ENCODE measurements at places on chromosomes 4 and X. TPM values are rescaled to one million over a fixed set of nuclear protein-coding genes. Genes with fewer than 3 reads are reported as not detected.
A peak's percentile ranks its signal among the peaks of the same experiment; 100 is the strongest.

- peak; percentile 30 for DNase-seq
These were observed 782 bp downstream of the ARHGAP24 start for GRCh38 chr4:85475631-85476233.

DNA sequence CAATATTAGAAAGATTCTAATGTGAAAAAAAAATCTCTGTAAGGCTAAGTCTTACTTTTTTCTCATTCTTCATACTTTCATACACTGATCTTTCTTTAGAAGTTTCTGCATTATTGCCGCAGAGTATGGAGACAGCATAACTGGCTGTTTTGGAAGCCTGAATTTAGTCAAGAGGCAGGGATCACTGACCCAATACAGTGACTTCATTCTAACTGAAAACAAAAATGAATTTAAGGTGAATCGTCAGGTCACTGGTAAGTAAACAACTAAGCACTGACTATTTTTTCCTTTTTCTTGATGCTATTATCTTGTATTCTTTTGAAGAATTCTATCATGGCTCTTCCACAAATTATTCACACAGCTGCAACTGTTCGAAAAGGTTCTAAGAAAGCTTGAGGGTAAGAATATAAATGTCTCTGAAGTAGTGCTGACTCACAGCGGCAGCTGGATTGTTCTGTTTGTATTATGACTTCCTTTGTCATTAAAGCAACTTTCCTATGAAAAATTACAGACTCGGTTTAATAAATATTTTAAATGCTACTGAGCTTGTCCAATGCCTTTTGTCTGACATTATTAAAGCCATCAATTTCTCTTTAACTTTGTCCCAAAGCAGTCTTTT is 609.3 kb downstream of the FSTL5 start:
- peak; percentile 58 for DNase-seq

- DNase-seq: peak; percentile 66
These were observed 134.7 kb downstream of the PALLD start for GRCh38 chr4:168631241-168632162.

Gene MTNR1A
- total RNA-seq: not detected

GRCh38 chr4:110211770-110212061 is 13.3 kb upstream of the ELOVL6 start:
- no peak for DNase-seq

Gene SPANXN3
- total RNA-seq: not detected

Gene SHROOM3
- total RNA-seq: 15.7 TPM

Gene BLTP1
- 16.5 TPM for total RNA-seq

DNA sequence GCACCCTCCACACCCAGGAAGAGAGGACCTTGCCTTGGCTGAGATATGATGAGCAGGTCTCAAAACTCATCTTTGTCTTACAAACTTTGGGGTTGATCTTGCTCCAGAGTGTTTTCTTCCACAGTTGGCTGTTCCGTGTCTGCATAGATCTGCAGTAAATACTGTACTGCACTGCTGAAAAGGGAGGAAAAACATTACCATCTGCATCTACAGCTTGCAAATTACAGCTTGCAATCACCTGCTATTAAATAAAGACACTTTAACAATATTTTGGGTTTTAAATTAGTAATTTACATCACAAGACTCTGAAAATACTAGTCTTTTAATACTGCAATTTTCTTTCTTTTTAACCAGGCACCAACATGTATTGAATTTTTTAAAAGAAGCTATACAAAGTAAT is 499.5 kb downstream of the STIM2 start:
- DNase-seq: no peak

DNA sequence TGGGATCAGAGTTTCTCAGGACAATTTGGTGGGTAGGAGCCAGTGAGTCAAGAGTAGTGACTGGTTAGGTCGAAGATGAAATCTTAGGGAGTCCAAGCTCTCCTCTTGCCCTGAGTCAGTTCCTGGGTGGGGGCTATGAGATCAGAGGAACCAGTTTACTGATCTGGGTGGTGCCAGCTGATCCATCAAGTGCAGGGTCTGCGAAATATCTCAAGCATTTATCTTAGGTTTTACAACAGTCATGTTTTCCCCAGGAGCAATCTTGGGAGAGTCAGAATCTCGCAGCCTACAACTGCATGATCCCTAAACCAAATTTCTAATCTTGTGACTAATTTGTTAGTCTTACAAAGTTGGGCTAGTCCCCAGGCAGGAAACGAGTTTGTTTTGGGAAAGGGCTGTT is 1833.2 kb upstream of the PCDH7 start:
- DNase-seq: peak; percentile 50

Gene GLOD5
- total RNA-seq: not detected

DNA sequence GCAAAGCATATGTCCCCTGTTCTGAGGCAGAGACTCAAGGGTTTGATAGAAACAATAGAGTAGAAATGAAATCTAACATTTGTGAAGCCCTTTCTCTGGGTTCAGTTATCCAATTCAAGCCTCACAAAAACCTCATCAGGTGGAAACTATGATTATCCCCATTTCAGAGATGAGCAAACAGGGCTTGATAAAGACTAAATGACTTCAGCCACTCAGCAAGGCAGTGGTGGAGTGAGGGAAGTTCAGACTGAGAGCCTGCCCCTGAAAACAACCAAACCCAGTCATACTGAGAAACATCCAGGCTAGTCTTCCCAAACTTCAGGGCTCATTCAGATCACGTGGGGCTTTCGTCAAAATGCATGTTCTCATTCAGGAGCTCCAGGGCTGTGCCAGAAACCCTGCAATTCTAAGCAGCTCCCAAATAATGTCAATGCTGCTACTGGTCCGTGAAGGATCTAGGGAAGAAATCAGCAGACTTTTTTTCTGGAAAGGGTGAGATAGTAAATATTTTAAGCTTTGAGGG is 109.6 kb upstream of the KIT start:
- no peak for DNase-seq

Gene RS1
- not detected for total RNA-seq

Gene ODAPH
- not detected for total RNA-seq

DNA sequence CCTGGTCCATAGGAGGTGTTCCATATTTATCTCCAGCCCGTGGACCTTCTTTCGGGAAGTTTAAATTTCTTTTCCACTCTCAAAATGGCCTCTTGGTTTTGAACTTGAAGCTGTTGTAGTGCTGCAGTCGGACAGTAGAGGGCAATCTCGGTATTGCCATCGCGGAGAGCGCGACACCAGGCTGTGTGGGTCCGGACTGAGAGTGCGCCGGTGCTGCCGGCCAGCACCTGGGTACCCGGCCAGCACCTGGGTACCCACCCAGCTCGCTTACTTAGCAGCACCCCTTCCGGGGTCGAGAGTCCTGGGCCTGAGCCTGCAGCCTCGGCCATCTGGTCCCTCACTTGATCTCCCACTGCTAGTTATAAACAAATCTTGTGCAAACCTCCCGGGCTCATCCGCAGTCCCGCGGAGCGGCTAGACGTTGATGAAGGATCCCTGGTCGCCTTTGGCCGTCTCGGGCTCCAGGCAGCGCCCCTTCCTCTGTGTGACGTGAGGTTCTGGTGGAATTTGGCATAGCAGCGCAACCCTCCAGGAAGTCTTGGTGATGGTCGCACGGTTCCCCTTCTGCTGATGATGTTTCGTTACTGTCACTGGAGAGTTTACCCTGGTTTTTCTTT is 18.0 kb downstream of the FAM9A start:
- DNase-seq: peak; percentile 18

GRCh38 chr4:163673848-163674697 is 179.6 kb downstream of the TMA16 start:
- no peak for DNase-seq

DNA sequence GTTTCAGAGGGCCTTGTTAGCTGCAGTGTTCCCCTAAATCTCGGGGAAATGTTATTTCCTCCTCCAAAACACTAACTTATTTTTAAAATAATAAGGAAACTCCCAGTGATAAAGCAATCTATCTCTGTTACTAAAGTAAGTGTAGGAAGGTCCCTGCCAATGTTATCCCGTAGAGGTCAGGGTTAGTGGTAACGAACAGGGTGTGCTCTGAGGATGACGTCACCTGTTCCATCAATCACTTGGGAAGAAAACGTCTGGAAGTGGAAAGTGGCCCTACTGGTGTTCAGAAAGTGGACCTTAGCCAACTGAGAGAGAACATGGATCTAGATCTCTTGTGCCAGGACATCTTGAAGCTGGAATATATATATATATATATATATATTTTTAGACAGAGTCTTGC is 249.5 kb downstream of the BCOR start:
- peak; percentile 21 for DNase-seq

DNA sequence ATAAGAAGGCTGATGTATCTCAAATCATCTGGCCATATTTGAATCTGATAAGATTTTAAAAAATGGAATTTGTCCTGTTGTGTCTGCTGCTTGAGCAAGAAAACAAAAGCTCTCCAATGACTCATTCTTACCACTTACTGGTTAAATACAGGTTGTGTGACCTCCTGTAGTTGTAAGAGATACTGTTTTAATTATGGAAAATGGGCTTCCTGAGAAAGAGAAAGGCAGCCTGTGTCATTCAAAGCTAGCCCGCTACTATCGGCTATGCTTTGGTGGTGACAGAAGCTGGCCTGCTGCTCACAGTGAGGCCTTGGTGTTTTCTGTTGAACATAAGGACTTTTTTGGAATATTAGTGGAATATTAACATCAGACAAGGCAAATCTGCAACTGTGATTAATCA is 1722.1 kb upstream of the PCDH10 start:
- no peak for DNase-seq

DNA sequence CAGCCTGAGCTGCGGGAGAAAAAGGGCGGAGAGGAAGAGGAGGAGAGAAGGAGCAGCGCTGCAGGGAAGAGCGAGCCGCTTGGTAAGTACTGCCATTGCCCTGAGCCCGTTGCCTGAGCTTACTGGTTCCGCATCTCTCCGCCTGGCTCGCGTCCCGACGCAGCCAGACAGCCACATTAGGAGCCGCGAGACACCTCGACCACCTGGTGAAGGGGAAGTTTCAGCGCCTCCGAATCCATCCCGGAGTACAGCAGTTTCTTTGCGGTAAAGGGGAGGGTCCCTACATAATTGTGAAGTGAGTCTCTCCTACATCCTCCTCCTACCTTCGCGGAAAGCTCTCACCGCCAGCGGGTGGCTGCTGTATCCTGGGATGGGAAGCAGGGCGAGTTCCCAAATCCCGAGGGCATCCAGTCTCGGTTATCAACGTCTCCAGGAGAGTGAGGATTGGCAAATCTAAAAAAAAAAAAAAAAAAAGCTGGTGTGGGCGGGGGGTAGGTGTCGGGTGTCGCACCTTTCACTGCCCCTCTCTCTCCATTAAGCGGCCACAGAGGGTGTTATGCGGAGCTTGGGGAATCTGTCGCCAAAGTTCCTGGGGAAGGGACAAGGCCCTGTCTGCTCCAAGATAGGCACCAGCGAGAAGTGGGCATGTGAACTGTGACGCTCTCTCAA is 7.9 kb downstream of the TBX22 start:
- no peak for DNase-seq

- no peak for DNase-seq
These were observed 83.0 kb downstream of the MAML3 start for GRCh38 chr4:140070973-140071372.

GRCh38 chr4:1360423-1361283 is 13.6 kb downstream of the UVSSA start:
- peak; percentile 18 for DNase-seq

Gene YY2
- total RNA-seq: 1.1 TPM

DNA sequence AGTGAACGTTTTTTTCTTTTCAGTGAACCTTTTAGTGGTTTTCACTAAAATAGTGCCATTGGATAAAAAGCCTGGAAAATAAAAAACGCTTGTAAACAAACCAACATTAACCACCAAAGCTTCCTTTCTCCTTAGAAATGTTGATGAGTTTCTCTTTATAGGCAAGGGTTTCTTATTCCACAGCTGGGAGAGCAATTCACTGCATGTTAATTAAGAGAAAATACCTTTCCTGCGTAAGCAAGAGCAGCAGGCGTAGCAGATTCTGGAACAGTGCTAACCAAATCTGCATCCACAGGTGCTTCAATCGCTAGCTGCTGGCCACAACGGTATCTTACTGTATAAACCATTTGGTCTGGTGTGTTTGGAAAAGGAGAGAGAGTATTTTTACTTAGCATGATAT is 13.3 kb upstream of the AASDH start:
- DNase-seq: no peak

Gene SLC6A8
- total RNA-seq: 24.5 TPM

- no peak for DNase-seq
These were observed 34.6 kb upstream of the BRS3 start for GRCh38 chrX:136453114-136453513.

DNA sequence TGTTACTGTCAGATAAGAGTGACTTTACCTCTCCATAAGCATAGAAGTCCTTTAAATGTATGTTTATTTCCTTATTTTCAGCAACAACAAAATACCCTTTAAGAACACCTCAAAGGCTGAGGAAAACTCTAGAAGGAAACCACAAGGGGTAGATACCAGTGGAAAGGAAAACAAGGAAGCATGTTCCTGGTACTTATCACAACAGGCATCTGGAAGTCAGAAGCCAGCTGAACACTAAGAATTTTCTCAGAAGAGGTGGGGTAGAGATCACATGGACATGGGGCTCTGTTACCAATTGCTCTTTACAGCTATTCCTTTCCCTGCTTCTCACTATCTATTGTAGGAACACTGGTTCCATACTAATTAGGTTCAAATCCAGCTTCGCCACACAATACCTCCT is 51.5 kb upstream of the BEND2 start:
- no peak for DNase-seq

Gene SASH3
- total RNA-seq: not detected

Gene POF1B
- total RNA-seq: not detected

DNA sequence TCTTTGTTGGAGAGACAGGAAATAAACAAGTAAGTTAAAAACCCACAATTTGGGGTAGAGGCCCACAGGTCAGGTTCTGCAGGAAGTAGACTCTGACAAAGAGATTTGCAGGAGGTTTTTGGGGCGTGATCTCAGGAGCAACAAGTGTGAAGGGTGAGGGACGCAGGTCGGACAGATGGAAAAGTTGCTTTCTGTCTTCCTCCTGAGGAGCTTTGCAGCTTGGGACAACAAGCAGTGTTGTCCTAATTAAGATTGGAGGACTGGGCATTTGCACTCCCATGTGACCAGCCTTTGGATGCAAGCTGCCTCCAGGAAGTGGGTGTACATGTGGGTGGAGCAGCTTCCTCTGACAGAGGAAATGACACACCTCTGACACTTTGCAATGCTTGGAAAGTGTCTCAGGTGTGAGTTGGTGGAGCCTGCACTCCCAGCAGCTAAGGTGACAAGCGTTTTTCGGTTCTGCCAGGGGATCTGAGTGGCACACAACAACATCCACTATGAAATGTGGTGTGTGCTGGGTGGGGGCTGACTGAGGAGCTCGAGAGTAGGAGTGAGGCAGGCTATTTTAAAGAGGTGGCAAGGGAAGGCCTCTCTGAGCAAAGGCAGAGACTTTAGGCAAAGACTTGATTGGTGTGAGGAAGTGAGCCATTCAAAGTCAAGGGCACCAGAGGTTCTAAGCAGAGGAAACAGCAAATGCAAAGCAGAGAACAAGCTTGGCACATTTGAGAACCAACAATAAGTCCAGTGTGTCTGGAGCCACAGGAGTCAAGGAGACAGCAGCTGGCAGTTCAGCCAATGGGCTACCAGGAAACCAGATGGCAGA is 339.8 kb upstream of the GATB start:
- DNase-seq: peak; percentile 15

GRCh38 chrX:129618997-129619396 is 35.8 kb downstream of the APLN start:
- DNase-seq: no peak

Gene SEC24B
- total RNA-seq: 12.9 TPM
